ENCODE measurements at places on chromosomes 7 and 10.

DNA sequence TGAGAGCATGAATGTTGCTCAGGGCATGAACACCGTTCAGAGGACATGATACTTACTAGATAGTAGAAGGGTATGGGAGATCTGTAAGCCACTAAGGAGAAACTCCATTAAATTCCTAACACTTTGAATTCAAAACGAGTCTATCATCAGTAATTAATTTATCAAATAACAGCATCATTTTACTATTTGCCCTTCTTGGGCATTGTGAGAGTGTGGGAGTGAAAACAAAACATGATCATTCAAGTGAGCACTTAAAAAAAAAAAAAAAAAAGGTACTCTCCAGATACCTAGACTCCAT lies 20.5 kb upstream of the ASB15 start:
- no peak for DNase-seq

GRCh38 chr7:6106140-6106904 lies 75.1 kb downstream of the ANKRD61 start:
- DNase-seq, result peak; percentile 58

GRCh38 chr10:34351161-34351560 lies 463.9 kb downstream of the PARD3 start:
- no peak for DNase-seq

GRCh38 chr10:43622038-43622437 lies 15.8 kb downstream of the ZNF485 start:
- no peak for DNase-seq

DNA sequence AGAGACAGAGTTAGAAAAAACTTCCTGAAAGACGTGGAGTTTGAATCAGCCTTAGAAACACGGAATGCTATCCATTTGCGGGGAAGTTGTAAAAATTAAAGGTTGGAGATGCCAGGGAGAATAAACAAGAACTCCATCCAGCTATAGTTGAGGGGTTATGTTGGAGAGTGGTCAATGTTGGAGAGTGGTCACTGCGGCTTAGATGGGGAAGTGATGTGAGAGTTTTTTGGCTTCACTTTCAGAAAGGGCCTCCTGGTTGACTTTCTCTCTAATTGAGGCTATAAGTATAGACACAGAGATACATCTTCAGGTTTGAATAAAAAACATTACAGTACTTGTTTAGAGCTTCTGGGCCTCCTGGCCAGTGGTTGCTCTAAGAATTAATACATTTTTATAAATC lies 675 bp downstream of the CC2D2B start:
- DNase-seq, result no peak

DNA sequence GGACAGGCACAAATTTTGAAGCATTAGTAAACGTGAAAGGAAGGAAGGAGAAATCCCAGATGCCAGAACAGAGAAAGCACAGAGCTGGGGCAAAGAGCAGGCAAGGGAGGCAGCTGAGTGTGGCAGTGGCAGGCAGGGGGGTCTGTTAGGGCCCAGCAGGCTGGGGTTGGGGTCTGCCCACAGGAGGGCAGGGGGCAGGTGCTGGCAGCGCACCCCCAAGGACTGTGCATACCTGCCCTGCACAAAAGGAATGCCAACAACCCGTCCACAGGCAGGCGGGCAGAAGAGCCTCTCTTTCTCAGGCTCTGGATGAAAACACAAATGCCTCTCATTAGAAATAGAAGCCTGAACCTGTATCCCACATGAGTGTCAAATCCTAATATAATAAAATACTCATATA lies 552.3 kb downstream of the PTPRN2 start:
- no peak for DNase-seq

DNA sequence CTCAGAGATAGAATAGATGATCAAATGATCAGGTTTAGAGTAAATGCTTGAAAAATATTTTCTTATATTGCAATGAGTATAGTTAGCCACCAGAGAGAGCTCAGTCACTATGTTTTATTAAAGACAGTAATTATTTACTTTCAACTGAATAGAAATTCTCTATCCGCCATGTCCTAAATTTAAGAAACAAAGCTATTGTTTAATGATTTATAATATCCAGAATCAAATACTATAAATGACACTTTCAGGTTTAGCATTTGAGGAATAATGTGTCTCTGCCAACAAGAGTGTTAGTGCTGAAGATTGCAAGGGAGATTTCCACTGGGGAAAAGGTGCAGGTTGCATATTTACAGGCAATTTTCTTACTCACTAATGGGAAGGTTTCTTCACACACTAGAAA lies 184.7 kb downstream of the DGKB start:
- no peak for DNase-seq

- DNase-seq, result no peak
These were observed 119.5 kb downstream of the CFAP58 start for GRCh38 chr10:104472957-104473745.

All from activated naive CD4-positive, alpha-beta T cell treated with anti-CD3 and anti-CD28 coated beads for 36 hours (primary cell).